ENCODE measurements at places on chromosomes 12 and 14.

DNA sequence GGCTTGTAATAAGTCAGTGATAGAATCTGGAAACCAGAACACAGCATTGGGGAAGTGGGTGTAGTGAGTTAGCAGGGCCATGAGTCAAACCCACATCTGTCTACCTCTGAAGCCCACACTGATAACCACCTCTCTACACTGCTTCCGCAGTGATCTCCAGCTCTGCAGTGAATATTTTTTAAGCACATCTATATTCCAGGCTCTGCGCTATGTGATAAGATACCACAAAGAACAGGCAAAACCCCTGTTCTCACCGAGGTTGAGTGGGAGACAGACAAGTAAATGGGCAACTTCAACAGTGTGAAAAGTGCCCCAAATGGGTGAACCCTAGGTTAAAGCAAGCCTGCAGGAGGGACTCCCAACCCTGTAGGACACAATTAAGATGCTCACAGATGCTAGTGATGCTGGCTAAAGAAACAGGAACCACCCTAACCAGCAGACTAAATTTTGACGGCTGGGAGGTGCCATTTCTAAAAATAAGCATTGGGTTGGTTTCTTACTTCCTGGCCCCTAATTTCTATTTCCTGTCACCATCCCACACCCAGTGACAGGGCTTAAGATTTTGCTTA lies 375.0 kb downstream of the DPF3 start:
- DNase-seq: no peak

GRCh38 chr12:4439736-4440135 lies 5.9 kb downstream of the FGF6 start:
- DNase-seq: no peak

- DNase-seq: no peak
These were observed 55.6 kb upstream of the PPP2R5C start for GRCh38 chr14:101705733-101706508.

- no peak for DNase-seq
These were observed 3.5 kb upstream of the NID2 start for GRCh38 chr14:52072266-52072780.

GRCh38 chr12:39476121-39476520 lies 33.2 kb upstream of the KIF21A start:
- DNase-seq: no peak

DNA sequence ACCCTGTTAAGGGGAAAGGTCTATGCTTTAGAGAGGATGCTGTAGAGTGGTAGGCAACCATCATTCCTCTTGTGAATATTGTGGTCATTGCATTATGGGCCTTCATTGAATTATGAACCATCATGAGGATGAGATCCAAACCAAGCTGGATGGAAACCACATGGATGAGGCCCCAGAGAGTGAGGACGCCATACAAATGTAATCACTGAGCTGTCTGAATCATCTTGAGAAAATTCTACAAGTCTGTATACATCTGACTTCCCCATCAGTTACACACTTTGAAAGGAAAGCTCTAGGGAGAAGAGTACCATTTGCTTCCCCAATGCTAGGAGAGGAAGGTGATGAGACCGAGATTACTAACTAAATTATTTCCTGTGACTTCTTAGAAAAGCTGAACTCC lies 172.9 kb downstream of the CACNA1C start:
- DNase-seq: no peak

All from NCI-H1092 (cell line).